ENCODE measurements at places on chromosomes 4 and X.

DNA sequence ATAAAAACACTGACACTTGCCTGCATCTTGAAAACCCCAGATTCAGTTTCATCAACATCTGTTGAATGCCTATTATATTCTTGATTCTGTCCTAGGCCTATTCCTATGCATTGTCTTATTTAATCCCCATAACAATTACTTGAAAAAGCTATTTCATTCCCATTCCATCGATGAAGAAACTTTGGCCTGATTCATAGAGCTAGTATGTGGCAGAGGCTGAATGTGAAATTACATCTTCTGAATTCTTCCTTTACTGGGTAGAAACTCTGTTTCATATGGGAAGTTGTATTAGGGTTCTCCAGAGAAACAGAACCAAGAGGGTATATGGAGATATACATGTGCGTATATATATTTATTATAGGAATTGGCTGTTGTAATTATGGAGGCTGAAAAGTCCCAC, 35.0 kb upstream of the SLC4A4 start:
- DNase-seq: no peak

GRCh38 chr4:7857238-7857701, 82.4 kb downstream of the AFAP1 start:
- no peak for DNase-seq

DNA sequence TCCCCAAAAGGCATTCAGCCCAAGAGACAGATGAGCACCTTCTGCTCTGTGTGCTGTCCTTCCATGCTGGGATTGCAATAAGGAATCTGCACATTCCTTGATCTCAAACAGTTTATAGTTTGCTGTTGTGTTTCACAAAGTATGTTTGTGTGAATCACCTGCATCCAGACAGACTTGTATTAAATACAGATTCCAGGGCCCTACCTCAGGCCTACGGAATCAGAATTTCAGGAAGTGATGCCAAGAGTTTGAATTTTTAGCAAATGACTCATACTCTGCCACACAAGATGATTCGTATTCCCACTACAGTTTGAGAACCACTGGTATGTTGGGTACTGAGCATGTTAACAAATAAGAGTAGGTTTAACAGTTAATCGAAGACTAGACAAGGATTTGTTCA, 7.0 kb downstream of the VAMP7 start:
- no peak for DNase-seq

GRCh38 chrX:40867352-40867751, 132.0 kb upstream of the MED14 start:
- no peak for DNase-seq

DNA sequence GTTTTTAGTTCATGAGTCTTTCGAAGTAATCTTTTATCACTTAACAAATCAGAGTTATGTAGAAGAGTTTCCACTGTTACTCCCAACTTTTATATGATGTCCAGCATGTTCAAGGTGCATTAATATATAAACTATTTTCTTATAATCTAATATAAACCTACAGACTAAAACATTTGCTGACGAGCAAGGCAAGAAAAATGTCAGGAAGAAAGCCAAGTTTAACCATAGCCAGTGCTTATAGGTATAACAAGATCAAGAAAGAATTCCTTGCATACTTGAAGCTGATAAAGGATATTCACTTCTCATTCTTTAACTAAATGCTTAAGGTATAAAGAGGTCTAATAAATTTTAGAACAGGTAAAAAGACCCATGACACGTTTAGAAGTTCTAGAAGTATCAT, 167.7 kb downstream of the NPNT start:
- DNase-seq: no peak

DNA sequence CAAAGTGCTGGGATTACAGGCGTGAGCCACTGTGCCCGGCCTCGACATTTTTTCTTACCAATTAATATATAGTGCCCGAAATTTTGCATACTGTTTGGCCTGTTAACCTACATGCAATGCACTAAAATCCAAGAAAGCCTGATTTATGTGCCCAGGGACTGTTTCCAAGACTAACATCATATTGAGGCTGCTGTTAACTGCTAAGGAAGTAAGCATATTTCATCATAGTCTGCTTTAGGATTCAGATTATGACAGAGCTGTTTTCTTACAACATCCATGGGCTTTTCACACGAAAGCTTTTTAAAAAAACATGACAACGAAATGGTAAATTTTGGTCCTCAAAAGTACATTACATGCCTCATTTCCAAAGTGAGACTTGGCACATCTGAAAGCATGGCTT, 84.4 kb downstream of the STOX2 start:
- DNase-seq: no peak

- DNase-seq: no peak
These were observed 87.5 kb downstream of the PALLD start for GRCh38 chr4:168584321-168584771.

DNA sequence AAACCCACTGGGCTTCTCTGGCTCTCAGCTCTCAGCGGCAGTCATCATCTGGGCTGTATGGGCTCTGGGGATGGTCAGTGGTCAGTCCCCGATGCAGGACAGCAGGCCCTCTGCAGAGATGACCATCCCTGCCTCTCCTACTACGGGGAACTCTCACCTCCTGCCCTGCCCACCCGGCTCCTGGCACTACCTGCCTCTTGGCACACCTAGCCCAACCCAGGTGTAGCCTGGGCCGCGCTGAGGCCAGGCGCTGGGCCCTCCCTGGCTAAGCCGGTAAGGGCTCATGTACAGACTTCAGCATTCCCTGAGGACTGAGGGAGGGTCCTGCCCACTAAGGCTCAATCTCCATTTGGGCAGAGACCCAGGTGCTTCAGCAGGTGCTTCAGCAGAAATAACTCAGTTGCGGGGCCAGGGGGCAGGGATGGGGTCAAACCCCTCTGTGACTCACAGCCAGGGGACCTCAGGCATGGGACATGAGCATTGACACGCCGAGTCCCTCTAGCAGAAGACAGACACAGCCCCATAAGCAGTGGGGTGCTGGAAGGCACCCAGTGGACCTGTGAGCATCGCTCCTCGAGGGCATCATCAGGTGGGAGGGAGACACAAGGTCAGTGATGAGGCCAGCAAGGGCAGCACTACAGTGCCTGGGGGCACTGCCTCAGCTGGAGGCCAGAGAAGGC, 71.0 kb downstream of the ACOX3 start:
- no peak for DNase-seq
